NT2/D1 (cell line): ENCODE measurements at places on chromosomes 11 and 22.

- no peak for DNase-seq
Observed at GRCh38 chr11:95142431-95142830, 52.8 kb downstream of the ENDOD1 start.

DNA sequence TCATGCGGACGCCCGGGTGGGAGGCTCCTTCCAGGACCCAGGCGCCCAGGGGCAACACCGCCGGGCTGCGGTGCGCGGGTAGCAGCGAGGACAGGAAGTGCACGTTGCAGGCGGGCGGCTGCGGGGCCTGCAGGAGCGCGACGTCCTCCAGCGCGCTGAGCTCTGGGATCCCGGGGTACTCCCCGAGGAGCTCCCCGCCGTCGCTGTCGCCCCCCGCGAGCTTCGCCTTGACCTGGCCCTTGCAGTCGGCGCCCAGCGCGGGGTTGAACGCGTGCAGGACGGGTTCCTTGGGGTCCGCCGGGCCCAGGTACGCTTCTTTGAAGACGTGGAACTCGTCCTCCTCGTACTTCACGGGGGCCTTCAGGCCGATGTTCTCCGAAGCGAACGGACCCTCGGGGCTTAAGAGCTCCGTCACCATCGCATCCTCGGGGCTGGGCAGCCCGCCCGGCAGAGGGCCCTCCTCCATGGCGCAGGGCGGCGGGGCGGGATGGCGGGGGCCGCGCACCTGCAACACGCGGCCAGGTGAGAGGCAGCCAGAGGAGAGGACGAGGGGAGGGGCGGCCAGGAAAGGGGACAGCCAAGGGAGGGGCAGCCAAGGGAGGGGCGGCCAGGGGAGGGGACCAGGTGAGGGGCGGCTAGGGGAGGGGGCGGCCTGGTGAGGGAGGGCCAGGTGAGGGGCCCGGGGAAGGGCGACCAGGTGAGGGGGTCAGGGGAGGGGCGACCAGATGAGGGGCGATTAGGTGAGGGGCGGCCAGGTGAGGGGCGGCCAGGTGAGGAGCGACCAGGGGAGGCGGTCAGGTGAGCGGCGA is 921 bp downstream of the TESMIN start:
- no peak for DNase-seq

DNA sequence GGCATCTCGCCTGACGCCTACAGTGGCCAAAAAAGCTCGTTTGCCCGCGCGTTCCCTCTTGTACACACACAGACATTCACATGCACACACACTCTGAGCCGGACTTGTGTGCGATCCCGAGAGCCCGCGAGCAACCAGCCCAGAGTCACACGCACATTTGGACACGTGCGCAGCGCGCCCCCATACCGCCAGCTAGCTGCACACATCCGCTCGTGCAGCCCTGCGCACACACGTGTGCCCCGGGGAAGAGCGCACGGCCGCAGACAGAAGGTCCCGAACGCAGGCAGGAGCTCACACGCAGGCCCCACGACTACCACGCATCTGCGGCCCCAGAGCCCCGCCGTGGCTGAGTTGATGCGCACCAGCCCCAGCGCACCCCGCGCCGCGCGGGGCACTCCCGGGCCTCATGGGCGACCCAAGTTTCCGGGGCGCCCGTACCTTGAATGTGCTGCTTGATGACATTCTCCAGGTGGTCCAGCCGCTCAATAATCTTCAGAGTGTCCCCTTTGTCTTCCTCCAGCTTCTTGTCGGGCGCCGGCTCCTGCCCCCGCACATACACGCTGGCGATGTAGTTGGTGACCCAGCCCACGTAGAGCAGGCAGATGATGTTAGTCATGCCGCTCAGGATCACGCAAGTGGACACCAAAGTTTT is 758 bp downstream of the GALNT18 start:
- no peak for DNase-seq

DNA sequence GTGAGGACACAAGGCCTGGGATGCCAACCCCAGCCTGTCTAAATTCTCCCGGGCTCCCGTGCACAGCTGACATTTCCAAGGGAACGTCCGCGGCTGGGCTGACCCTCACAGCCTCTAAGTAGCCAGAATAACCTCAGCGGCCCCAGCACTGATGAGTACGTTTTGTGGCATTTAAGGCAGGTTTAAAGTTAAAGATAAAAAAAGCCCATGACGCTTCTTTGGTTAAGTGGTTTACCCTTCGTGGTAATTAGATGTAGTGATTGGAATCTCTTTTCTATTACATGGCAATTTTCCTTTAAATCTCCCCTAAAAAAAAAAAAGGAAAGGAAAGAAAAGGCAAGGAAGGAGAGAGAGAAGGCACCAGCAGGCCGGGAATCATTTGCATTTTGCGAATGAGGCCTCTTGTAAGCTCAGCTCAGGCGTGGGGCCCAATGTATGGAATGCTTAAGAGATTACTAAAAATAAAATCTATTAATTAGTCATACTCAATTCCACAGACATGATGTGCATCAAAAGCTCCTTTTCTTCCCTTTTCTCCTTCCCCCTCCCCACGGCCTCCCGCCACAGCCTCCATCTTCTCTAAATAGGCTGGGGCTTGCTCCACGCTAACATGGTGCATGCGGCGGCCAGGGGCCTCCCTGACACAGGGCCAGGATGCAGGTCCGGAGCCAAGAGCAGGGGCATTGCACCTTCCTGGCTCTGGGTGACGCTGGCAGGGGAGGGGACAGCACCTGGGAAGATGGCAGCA is 44.1 kb downstream of the MACROD1 start:
- no peak for DNase-seq

GRCh38 chr11:61279934-61280659 is 15.0 kb downstream of the VWCE start:
- DNase-seq: no peak

DNA sequence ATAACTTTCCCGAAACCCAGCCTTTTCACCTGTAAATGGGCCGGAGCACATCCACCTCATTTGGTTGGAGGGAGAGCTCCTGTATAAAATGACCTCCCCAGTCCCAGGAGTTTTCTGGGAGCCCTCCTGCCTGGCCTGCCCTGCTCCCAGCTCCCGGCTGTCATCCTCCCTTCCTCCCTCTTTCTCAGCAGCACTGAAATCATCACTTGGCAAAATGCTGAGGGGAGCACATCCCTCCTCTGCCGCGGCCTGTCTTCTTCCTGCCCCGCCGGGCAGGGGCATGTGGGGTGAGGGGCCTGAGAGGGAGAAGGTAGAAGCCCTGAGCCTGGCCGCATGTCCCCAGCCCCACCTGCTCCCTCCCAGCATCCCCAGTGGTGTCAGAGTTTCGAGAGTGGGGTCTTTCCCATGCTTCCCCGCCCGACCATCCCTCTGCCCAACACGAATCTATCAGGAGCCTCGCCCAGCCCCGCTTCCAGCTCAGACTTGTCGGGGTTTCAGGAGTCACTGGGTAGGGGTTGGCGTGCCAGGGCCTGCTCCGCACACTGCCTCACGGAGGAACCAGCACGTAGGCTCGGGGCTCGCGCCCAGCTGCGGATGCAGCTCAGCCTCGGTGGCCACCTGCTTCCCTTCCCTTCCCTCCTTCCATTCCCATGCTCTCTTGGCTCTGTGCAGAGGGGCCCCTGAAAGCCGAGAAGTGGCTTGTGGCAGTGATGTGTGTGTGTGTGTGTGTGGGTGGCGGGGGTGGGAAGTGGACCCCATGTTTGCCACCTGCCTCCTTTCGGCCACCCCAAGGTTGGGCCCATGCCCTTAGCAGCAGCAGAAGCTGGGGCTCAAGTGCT is 37.1 kb downstream of the NECTIN1 start:
- no peak for DNase-seq

GRCh38 chr11:87141980-87142514 is 104.3 kb downstream of the TMEM135 start:
- no peak for DNase-seq

- DNase-seq: no peak
Observed at GRCh38 chr11:120215634-120216033, 4.8 kb downstream of the OAF start.

DNA sequence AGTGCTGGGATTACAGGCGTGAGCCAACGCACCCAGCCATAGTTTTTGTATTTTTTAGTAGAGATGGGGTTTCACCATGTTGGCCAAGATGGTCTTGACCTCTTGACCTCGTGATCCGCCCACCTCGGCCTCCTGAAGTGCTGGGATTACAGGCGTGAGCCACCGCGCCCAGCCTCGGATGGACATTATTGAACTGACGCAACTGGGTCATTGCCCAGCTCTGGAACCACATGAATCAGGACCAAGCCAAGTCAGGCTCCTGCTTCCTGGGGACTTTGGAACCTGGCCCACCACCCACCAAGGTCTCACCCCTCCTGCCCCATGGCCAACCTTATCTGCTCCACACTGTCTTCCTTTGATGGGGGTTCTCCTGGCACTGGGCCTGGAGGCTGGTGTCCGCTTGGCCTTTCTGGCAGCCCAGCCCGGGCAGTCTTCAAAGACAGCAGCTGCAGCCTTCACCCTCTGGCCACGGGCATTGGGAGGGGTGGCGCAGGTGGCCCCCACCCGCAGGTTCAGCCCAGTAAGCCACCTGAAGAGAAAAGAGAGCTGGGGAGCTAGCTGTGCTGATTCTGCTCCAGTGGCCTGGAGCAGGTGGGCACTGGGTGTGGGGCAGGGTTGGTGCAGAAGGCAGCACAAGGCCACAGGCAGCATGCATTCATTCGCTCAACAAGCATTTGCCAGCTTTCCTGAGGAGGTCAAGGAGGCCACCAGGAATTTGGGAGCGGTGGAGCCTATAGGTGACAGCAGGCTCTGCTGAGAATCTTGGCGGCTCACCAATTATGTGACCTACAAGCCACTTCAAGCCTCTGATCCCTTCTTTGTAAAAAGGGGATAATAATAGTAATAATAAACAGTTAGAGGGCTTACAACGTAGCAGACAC is 5.7 kb downstream of the CHADL start:
- DNase-seq: no peak

- peak; percentile 58 for DNase-seq
Observed at GRCh38 chr11:75802913-75803820, 11.8 kb upstream of the UVRAG start.

DNA sequence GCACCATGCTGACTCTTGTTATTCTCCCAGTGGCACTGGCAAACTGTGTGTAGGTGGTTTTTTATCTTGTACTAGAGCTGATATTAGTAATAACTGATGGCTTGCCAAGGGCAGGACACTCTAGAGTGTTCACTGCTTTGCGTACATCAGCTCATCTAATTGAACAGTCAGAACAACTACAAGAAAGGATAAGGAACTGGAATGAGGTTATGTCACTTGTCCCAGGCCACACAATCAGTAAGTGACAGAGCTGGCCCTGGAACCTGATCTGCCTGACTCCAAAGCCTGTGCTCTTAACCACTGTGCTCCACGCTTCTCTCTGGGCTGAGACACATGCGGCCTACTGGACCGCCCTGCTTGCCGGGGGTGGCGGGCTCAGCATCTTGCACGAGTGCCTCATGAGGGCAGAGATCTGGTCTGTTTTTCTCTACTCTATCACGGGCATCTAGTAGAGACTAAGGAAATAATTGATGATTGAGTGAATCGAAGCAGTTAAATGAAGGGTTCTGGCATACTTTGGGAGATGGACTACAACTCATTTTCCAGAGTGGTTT is 155.9 kb upstream of the SORL1-AS1 start:
- DNase-seq: no peak

- DNase-seq: no peak
Observed at GRCh38 chr22:49950396-49950994, 10.1 kb upstream of the PIM3 start.
